ENCODE measurements at places on chromosomes 12 and 14.

DNA sequence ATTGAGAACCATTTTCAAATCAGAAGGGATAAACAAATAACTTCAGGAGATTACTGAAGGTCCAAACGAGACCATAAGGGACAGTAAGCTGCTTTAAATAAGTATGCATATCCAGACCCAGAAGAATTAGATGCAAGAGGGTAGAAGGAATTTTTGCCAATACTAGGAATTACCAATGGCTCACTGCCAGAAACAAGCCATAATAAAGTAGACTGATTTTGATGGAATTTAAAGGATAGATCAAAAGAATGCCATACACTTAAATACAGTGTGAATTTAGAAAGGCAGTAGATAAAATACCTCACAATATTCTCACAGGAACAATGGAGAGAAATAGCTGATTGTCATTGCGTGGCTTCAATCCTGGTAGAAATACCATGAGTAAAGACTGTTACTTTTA, 5.3 kb downstream of the ANKS1B start:
- DNase-seq: no peak

- DNase-seq: no peak
These were observed 70.3 kb downstream of the ALX1 start for GRCh38 chr12:85350356-85350755.

DNA sequence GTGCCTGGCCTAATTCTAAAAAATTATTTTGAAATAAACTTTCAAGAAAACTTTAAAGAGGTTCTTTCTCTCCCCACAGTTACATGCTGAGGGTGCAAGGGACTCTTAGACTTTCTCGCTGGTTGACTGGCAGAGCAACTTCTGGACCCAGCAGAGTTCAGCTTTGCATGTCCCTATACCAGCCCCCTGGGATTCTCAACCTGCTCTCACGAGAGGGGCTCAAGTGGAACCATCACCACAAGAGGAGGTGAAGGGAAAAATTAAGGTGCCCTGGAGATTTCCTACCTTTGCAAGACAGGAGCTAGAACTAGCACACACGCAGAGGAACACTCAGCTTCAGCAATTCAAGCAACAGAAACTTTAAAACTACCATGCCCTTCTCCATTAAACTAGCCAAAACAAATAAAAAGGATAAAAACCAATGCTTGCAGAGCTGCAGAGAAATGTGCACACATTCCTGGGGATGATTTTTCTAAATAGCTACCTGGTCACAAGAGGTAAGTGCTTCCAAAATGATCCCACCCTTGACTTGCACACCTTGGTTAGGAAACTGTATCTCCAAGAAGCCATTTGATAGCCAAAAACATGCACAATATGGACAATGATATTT, 2.5 kb downstream of the HVCN1 start:
- DNase-seq: no peak

GRCh38 chr14:34172550-34173368, 221.9 kb upstream of the EGLN3 start:
- DNase-seq: no peak
